ENCODE measurements at places on chromosomes 4 and X.

- DNase-seq: no peak
Measured at GRCh38 chr4:6338175-6338950, 68.7 kb downstream of the WFS1 start.

- DNase-seq: no peak
Measured at GRCh38 chr4:165403637-165404036, 24.8 kb downstream of the CPE start.

GRCh38 chr4:101148551-101148950 lies 198.8 kb downstream of the PPP3CA start:
- no peak for DNase-seq

- no peak for DNase-seq
Measured at GRCh38 chrX:40061005-40061404, 36.8 kb downstream of the BCOR start.

GRCh38 chr4:47084795-47085194 lies 53.4 kb downstream of the GABRB1 start:
- no peak for DNase-seq

GRCh38 chrX:121008920-121009319 lies 23.4 kb upstream of the CT47A1 start:
- DNase-seq: no peak

DNA sequence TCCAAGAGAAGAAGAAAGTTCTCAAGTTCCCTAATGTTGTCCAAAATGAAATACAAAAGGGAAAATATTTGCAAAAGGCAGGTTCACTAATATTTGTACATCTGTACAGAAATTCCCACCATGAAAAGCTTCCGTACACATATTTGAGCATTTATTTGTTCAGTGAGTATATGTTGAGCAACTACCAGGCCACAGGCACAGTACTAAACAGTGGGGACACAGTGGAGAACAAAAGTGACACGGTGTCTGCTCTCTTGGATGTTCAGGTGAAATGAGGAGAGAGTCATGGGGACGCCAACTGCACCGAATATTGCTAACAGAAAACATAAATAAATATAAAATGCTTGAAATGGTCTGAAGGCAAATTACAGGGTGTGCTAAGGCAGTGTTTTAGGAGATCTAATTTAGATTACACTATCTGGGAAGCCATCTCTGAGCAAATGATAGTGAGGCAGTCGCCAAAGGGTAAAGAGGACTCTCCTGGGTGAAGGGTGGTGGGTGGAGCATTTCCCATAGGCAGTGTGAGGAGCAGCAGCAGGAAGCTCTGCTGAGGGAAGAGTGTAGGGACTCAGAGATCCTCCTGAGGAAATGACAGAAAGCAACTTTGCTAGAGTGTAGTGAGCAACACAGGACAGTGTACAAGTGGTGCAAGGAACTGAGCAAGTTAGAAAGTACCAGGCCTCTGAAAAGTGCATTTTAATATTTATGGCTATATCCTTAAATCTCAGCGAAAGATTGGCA lies 375.2 kb downstream of the GALNTL6 start:
- DNase-seq: no peak

DNA sequence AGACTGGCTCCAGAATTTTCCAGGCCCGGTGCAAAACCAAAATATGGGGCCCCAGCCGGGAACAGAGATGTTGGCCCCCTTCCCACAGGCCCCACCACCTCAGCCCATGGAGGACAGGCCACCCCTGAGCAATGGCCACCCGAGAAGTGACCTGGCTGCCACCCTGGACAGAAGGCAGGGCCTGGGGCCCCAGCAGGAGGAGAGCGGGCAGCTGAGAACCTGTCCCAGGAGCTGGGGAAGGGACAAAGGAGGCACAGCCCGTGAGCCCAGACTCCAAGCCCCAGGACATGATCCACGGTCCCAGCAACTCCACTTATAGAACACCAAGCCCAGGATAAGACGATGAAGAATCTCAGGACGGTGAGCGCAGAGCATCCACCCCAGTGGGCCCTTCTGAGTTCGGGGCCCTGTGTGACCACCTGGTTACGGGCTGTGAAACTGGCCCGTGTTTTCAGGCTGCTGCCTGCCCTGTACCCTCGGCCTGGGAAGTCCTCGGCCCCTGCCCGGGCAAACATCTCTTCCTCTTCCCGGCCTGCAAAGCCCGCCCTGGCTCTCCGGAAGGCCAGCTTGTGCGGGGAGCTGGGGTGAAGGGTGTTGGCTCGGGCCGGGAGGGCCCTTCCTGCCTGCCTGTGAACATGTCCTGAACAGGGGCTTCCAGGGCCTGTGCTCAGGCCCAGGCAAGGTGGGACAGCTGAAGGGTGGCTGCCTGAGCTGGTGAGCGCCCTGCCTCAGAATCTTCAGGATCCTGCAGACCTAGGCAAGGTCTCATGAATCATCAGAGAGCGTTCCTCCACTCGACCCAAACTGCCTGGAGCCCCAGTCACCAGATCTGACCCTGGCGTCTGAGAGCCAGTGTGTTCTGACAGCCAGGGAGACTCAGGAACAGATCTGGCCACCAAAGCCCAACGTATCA lies 47.0 kb upstream of the MAN2B2 start:
- DNase-seq: no peak

DNA sequence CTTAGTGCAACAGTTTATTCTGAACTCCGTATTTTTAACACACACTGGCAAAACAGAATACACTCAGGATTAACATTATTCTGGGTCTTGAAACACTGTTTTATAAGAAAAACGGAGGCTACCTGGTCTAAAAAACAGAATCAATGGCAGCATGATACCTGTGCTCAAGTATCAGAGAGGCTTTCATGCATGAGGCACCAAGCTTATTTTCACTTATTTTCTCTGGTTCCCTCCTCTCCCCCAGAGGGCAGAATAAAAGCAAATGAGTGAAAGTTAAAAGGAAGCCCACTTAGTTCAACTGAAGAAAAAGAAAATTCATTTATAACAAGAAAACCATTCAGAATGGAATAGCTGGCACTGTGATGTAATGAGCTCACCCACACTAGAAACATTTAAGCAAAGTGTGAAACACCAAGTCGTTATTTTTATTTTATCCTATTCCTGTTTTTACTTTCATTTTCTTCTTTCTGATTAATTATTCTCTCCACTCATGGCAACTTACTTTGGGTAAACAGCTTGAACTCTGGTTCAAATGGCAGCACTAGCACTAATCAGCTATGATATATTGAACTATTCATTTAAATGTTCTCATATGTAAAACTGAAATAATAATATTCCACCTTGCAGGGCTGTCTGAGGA lies 211.8 kb downstream of the PPP3CA start:
- DNase-seq: no peak

DNA sequence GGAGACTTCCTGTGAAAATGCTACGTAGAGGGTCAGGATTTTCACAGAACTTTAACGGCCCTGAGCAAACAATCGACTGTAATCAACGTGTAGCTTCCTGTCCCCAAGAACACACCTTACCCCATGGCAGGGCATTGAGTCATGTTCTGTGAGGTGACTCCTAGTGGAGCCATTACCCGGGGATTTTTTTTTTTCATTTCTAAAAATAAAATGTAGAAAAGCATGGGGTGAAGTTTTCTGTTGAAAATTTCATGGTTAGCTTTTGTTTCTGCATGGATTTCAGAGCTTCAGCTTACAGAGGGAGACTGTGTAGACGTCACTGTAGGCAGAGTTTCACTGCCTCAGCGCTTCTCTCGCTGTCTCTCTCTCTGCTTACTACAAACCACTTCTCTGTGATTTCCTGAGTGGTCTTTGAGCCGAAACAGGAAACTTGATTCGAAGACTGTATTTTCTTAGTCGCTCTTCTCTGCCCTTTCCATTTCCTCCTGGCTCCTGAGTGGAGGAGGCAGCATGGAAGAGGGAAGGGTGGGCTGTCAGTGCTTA lies 111.7 kb downstream of the NFKB1 start:
- DNase-seq: no peak

- DNase-seq: no peak
Measured at GRCh38 chrX:100939333-100939732, 10.6 kb upstream of the XKRX start.

DNA sequence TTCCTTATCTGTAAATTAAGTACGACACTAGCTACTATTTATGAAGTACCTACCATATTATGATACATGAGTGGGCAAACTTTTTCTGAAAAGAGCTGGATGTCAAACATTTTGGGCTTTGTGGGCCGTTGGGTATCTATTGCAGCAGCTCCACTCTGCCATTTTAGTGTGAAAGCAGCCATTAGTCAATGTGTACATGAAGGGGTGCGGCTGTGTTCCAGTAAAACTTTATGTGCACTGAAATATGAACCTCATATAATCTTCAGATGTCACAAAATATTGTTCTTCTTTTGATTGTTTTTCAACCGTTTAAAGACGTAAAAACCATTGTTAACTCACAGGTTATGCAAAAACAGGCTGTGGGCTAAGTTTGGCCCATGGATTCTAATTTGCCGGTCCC lies 14.1 kb downstream of the PRPS2 start:
- DNase-seq: no peak

DNA sequence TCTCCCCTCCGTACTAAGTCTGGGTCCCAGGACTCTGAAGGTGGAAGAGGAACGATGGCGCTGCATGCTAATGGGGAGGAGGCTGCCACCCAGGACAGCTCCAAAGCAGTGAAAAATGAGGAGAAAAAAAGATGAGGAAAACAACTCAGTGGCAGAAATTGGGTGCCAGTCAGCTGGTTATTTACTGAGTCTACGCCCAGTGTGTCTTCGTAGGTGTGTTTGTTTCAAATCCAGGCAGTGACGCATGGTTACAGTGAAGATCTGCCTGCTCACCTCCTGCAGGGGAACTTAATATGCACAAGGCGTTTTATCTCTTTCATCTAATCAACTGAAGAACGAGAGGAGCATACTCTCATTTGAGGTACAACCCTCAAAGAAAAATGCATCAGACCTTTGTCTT lies 70.9 kb upstream of the FBXW7 start:
- no peak for DNase-seq

GRCh38 chr4:82948647-82949204 lies 48.2 kb downstream of the THAP9 start:
- no peak for DNase-seq

DNA sequence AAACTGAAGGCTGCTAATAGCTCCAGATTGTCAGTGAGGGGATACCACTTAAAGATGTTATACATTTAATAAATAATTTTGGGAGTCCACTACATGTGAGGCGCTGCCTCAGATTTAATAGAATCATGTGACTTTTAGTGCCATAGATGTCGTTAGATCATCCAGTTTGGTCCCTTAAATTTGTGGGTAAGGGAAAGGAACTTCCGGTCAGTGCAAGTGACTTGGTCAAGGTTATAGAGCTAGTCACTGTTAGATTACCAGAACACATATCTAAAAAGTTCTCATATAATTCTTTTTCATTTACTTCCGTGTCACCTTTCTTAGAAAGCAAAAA lies 529 bp upstream of the UBA6 start:
- DNase-seq: no peak

- no peak for DNase-seq
Measured at GRCh38 chrX:43592597-43592996, 63.5 kb upstream of the MAOA start.

- no peak for DNase-seq
Measured at GRCh38 chrX:64975491-64975890, 759 bp downstream of the ZC4H2 start.

DNA sequence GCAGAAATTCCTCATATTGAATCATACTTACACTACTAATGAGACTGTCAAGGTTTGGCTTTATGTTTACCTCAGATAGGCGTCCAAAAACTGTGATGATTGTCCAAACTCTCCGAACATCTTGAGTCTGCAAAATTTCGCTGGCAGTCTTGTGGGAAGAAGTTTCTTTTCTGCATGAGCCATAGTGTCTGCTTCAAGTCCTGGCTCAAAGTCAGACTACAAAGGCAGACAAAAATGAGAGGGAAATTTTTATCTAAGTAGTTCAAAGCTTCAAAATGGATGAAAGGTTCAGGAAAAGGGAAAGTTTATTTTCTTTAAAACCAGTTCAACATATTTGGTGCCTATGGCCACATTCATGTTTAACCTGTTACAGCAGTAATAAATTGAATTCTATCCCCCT lies 40.7 kb downstream of the PALLD start:
- no peak for DNase-seq

DNA sequence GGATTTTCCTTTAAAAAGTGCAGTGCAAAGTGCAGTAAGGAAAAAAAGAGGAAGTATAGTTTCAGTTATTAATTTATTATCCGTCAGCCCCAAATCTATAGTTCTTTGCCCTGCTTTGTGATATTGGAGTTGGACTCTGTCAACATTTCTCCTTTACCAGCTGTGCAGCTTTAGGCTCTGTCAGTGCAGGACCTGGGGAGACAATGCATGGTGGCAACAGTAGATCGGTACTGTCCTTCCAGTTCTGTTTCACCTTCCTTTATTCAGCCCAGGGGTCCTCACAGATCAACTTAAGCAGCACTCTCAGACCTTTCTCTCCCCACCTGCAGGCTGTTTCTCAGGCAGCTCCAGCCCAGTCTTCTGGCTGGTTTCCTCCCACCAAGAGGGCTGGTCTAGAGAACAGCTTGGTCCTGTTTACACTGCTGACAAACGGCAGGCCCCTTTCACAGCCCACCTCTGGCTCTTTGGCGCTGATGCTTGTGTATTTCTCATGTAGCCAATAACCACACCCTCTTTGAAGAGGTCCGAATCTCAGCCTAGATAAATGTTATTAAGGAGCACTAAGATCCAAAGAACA lies 71.6 kb downstream of the MCUB start:
- DNase-seq: no peak

DNA sequence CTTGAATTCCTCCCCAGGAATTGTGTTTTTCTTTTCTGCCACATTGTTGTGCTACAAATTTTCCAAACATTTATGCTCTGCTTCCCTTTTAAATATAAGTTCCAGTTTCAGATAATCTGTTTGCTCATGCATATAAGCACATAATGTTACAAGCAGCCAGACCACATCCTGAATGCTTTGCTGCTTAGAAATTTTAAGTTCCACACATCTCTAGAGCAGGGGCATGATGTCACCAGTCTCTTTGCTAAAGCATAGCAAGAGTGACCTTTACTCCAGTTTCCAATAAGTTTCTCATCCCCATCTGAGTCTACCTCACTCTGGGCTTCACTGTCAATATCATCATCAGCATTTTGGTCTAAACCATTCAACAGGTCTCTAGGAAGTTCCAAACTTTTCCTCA lies 932.5 kb downstream of the SH3BGRL start:
- no peak for DNase-seq

GRCh38 chrX:68994135-68994890 lies 165.5 kb downstream of the EFNB1 start:
- DNase-seq: no peak

GRCh38 chr4:146762016-146762415 lies 123.3 kb downstream of the POU4F2 start:
- no peak for DNase-seq

DNA sequence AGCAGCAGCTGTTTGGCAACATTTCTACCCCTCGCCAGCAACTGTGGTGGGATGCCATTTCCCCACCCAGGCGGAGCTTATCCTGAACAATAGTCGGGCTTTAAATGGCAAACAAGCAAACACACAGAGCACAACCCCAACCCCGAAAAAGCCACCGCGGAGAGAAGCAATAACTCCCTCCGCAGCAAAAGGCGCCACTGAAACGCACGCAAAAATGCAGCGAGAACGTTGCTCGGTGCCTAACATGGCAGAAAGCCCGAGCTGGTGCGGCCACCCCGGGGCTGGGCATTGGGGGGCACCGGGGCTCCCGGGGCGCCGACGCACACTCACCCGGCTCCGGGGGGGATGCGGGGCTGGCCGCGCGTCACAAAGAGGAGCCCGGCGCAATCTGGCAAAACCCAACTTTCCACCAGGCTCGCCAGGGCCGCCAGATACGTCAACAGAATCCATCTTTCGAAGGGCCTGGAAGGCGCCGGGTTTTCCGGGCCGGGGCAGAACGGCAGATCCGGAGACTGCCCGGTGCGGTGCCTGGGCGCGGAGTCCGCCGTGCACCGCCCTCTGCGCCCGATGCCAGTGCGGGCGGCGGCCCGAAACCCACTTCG lies 818 bp downstream of the RAI2 start:
- no peak for DNase-seq

All from stimulated activated CD4-positive, alpha-beta T cell treated with anti-CD3 and anti-CD28 coated beads, Interleukin-1b, Interleukin-23, amount 100 ng/mL, for 1 hour (primary cell).